ENCODE measurements at places on chromosomes 5 and 9.

DNA sequence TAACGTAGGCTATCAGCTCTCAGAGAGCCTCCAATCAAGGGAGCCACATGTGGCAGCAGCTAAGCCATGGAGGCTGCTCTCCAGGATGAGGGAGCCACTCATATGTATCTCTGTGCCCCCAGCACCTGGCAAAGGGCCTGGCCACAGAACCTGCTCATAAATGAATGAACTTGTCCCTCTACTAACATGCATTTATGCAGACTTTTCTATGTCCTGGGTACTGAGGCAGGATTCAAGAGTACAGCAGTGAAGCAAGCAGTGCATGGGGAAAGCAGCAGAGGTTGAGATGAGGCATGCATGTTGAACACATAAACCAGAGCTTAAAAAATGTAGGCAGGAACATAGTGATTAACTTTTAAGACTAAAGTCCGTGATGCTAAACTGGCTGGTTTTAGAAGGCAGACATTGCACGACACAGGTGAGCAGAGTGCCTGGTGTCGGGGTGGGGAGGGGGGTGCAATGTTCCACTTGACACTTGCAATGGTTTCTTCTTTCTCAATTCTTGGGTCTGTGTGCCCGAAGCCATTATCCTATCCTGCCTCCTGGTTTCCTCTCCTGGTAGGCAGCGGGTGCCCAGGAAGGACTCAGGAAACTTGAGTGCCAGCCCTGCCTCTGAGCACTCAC, 142.8 kb upstream of the ALDH1B1 start:
- no peak for DNase-seq

- no peak for DNase-seq
These were observed at the start of gene SPARC for GRCh38 chr5:151686674-151687407. Gene SPARC (minus strand): TSS chr5:151686915. CDS start chr5:151676188, 10,727 bp downstream.

DNA sequence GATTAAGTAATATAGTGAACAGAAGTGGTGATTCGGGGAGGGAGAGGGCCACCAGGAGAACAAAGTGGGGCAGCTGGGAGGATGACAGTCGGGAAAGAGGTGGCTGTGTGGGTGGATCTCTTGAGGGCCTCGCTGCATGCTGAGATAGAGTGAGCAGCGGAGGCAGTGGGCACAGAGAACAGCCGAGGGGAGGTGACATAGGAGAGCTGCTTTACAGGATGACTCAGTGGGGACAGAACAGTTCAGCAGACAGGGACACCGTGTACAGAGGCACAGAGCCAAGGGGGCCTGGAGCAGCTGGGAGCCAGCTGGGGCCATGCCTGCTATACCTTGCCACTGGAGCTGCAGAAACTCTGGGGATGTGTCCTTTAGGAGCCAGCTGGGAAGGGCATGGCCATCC, 273.9 kb downstream of the GADD45G start:
- no peak for DNase-seq

- no peak for DNase-seq
These were observed 74.5 kb downstream of the ADAMTS12 start for GRCh38 chr5:33817301-33817700.

- no peak for DNase-seq
These were observed 58.0 kb downstream of the RNF38 start for GRCh38 chr9:36341936-36342577.

DNA sequence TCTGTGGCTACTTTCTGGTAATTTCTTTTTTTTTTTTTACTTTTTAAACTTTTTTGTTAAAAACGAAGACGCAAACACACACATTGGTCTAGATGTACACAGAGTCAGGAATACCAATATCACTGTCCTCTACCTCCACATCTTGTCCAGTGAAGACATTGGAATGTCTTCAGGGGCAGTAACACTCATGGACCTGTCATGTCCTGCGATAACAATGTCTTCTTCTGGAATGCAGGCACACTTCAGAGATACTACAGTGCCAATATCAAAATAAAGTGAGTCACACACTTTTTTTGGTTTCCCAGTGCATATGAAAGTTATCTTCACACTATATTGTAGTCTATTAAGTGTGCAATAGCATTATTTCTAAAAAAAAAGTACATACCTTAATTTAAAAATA, 175.9 kb downstream of the ARRDC3 start:
- DNase-seq, result no peak

GRCh38 chr5:98499892-98500291, 273.6 kb upstream of the RGMB start:
- no peak for DNase-seq

DNA sequence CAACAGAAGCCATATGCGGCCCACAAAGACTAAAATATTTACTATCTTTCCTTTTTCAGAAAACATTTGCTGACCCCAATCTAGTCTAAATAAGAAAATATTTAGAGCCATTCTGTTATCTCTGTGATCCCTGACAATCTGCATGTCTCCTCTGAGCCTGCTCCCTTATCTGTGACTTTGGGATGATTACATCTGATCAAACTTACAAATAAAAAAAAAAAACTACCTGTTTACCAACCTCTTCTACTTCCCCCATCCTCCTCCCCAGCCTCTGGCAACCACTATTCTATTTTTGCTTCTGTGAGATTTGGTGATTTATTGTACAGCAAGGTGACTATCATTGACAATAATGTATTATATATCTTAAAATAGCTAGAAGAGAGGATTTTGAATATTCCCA, 176.3 kb upstream of the CD180 start:
- no peak for DNase-seq

DNA sequence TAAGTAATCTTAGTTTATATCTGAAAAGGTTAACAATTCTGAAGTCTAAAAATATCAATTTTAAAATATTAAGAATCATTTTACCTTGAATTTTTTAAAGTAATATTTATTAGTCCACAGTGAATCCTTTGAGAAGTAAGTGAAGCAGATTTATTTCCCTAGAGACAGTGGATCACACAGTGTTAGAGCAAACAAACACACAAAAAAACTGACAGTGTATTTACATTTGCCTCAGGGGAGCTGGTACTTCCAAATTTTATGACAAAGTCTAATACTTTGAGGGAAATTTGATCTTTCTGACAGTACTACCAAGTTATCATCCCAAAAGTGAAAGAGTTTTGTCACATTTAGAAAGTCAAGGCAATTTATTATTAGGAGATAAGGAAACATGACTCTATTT, 1750.6 kb upstream of the CDH9 start:
- DNase-seq, result no peak

DNA sequence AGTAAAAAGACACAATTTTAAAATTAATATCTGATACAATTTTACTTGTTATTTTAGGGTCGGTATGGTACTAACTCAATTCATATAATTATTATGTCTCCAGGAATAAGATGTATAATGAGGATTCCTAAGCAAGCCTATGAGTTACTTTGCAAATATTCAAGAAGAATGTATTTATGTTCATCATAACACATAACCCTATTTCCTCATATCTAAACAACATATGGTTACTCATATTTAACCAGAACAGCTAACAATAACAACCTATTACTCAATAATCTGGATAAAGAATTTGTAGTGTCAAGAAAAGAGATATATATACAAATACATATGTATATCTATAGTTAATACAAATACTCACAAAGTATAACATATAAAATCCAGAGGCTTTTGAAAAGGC, 285.9 kb downstream of the ARL15 start:
- no peak for DNase-seq

- DNase-seq, result no peak
These were observed 85.1 kb downstream of the JAKMIP2 start for GRCh38 chr5:147697380-147697779.

- no peak for DNase-seq
These were observed 25.9 kb upstream of the ALDH1A1 start for GRCh38 chr9:72978744-72979143.

- DNase-seq, result no peak
These were observed 319.1 kb downstream of the GLIS3 start for GRCh38 chr9:3980771-3981170.

DNA sequence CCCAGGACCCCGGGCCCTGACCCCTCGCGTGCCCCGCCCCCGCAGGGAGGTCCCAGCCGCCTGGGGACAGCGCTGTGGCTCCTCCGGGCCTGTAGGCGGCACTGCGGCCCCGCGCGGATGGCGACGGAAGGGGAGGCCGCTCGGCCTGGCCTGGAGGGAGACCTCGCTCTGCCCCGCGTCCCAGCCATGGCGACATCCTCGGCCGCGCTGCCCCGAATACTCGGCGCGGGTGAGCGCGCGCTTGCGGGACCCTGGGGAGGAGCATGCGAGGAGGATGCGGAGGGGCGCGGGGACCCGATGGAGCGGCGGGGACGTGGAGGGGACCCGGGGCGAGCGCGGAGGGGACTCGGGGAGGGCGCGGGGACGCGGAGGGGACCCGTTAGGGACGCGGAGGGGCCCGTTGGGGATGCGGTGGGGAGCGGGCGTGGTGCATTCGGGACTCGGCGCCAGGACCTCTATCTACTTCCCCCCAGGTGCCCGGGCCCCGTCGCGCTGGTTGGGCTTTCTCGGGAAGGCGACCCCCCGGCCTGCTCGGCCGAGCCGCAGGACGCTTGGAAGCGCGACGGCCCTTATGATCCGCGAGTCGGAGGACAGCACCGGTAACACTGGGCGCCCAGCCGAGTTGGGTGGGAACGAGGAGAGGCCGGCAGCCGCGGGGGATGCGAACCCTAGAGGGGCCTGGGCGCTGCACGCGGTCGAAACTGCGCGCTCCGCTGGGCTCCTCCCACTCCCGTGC, at the start of gene MRPS2:
Gene MRPS2 (plus strand): TSS at position 158 of the 736 bp plus-strand sequence. CDS start 29 bp downstream, at position 187.
- DNase-seq, result peak; percentile 70

DNA sequence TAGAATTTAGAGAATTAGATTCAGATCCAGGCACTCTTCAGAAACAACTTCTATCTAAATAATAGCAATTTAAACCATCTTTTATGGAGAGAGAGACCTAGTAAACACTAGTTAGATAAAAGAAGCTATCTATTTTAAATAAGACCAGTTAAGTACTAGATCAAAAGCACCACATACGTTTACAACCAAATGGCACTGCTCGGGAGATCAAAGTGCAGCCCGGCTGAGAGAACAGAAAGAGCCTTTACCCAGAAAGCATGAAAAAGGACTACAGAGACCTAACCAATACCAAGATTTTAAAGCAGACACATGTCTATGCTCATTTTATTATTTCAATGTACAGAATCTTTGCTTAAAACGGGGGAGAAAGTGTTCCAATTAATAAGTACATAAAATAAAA, 30.8 kb downstream of the LIX1 start:
- no peak for DNase-seq

GRCh38 chr5:33311893-33312292, 128.9 kb upstream of the TARS1 start:
- no peak for DNase-seq

DNA sequence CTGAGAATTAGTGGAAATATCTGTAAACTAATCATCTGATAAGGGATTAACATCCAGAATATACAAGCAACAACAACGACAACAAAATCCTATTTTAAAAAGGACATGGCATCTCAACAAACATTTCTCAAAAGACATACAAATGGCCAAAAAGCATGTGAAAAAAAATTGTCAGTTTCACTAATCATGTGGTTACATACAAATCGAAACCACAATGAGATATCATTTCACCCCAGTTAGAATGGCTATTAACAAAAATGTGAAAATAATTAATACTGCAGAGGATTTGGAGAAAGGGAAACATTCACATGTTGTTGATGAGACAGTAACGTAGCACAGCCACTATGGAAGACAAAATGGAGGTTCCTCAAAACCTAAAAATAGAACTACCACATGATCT, 69.5 kb downstream of the ERP44 start:
- DNase-seq, result no peak

- DNase-seq, result no peak
These were observed 10.9 kb upstream of the IL12B start for GRCh38 chr5:159341145-159341544.
